Naive thymus-derived CD4-positive, alpha-beta T cell (primary cell): ENCODE measurements at places on chromosomes 2 and 18. TPM values are rescaled to one million over a fixed set of nuclear protein-coding genes. Genes with fewer than 3 reads are reported as not detected.

The GBX2 gene
- not detected for total RNA-seq

The AQP12B gene
- not detected for total RNA-seq

The REG1B gene
- not detected for total RNA-seq

DNA sequence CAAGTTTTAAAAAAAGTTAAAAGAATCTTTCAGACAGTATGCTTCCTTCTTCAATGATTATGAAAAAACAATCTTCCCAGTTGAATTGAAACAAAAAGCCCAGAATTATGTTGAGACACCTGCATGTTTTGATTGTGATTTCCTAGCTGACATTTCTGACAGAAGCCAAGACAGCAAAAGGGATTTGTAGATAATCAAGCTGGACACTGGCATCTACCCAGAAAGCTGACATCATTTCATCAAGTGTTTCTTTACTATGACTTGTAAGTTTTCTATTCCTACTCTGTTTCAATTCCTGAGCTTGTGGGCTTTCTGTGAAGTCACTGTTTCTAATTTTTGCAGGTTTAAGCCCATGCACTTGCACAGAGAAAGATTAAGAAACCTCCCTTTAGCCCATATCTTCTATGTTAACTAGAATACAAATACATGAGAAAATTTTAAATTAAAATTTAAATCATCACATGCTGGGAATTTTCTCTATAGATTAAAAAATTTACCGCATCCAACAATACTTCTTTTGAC is 82.9 kb upstream of the CCDC85A start:
- H3K27me3 ChIP-seq = no peaks in the 10 kb centered on the region
- H3K4me3 ChIP-seq = no peak overlapping the region
- no peak overlapping the region for H3K27ac ChIP-seq
- no peaks in the 10 kb centered on the region for H3K4me1 ChIP-seq

DNA sequence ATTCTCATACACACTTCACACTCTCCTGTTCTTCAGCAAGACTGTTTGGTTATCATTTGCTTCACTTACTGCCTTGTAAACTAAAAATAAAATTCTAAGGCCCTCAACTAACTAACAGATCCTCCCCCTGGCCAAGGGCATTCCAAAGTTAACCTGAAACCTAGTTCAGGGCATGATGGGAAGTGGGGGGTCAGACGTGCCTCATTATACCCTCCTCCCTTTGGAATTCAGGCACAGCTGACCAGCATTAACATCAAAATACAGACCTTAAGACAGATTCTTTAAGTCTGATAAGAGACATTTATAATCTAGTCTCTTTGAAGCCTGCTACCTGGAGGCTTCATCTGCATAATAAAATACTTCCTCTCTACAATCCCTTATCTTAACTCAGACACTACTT is 221.0 kb downstream of the NOL4 start:
- no peak overlapping the region for H3K4me3 ChIP-seq
- no peaks in the 10 kb centered on the region for H3K27me3 ChIP-seq
- no peak overlapping the region for H3K27ac ChIP-seq
- no peaks in the 10 kb centered on the region for H3K36me3 ChIP-seq

GRCh38 chr18:49617329-49617695 is 55.5 kb downstream of the LIPG start:
- H3K27me3 ChIP-seq = no peaks in the 10 kb centered on the region
- DNase-seq = no peak
- no peak overlapping the region for H3K27ac ChIP-seq
- no peak overlapping the region for H3K4me3 ChIP-seq
- no peaks in the 10 kb centered on the region for H3K4me1 ChIP-seq

GRCh38 chr2:74756356-74756890 is 77.5 kb upstream of the HK2 start:
- no peaks in the 10 kb centered on the region for H3K27me3 ChIP-seq
- H3K27ac ChIP-seq = no peak overlapping the region
- DNase-seq = no peak
- H3K36me3 ChIP-seq = no peaks in the 10 kb centered on the region

The CRYGC gene
- not detected for total RNA-seq
